ENCODE measurements at places on chromosomes 1 and 21.
A peak's percentile ranks its signal among the peaks of the same experiment; 100 is the strongest.

- peak; percentile 5 for DNase-seq
Observed at GRCh38 chr1:10210841-10211804, 753 bp downstream of the KIF1B start.

DNA sequence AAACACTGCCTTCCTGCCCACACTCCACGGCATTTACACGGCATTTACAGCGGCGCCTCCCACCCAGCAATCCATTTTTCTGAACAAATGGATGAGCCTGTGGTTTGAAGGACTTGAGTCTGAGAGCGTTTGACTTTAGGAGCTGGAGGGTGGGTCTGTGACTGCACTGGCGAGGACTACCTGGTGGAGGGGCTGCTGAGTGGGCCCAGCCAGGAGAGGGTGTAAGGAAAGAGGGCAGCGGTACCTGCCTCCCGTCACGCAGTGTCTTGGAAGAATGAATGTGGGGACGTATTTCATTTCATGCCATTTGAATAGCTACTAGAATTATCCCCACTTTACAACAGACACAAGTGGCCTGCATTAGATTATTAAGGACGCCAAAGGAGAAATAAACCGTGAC lies 62.9 kb downstream of the B3GALT5 start:
- no peak for DNase-seq

DNA sequence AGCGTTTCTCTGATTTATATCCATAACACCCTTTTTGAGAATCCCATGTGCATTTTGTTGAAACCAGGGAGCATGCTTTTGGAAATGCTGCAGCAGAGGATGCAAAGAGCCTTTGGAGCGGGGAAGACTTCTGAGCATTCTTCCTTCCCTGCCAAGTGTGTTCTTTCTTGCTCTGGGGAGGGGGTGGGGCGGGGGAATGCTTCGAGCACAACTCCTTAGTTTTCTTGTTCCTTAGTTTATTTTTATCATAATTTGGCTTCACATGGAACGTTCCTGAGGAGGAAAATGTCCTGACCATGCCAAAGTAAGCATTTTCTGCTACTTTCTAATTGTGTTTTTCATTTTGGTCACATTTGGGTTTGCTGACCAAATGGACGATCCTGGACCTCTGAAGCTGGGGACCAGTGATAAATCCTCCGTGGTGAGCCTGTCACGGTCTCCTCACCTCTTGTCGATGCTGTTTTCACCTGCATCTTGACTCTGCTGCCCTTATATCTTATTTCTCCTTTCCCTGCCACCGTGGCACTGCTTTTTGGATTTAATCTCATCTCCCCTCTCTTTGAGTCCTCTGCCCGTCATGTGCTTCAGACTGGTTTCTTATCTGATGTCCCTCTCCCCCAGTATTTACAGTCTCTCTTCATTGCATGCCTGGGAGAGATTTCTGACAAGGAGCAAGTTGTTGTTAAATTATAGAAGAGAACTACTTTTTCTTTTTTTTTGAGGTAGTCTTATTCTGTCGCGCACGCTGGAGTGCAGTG lies 2.4 kb downstream of the CTPS1 start:
- no peak for DNase-seq

- DNase-seq = no peak
Observed at GRCh38 chr1:180542113-180542837, 16.5 kb upstream of the OVAAL start.

DNA sequence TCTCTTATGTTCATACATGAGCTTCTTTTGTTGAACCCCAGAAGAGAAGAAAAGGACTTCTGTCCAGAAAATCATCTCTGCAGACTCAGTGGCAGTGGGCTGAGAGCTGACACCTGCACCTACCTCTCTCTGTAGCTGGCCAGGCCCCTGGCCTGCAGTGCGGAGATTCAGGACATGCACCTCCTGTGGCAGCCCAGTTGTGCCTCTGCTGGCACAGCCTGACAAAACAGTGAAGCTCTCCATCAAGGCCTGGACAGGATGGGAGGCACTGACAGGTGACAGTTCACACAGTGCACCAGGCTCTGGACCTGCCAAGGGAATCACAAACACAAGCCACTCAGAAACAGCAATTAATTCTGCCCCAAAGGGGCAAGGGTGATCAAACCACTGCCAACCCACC lies 88.8 kb downstream of the TGFBR3 start:
- no peak for DNase-seq

DNA sequence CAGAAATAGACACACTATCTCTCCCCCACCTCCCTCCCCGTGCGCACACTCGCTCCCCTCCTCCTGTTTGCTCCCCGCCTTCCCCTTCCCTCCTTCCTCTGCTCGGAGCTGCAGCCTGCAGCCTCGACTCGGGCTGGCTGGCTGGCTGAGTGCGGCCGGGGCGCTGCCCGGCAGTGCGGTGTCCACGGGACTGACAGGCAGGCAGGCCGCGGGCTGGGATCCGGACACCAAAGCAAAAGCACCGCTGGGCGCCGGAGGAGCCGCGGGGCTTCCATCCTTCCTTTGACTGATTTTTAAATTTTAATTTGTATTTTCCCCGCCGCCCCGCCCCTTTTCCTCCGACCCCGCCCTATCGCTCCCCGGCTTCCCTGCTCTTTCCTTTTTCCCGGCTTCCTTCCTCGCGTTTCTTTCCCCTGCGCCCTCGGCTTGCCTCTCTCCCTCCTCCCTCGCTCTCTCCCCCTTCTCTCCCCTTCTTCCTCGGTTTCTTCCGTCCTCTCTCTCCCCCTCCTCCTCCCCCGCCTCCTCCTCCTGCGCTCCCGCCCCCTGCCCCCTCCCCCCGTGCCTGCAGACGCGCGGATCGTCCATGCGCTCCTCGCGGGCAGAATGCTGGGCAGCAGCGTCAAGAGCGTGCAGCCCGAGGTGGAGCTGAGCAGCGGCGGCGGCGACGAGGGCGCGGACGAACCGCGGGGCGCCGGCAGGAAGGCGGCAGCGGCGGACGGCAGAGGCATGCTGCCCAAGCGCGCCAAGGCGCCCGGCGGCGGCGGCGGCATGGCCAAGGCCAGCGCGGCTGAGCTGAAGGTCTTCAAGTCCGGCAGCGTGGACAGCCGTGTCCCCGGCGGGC lies 109.4 kb downstream of the NAV1 start:
- DNase-seq = no peak

DNA sequence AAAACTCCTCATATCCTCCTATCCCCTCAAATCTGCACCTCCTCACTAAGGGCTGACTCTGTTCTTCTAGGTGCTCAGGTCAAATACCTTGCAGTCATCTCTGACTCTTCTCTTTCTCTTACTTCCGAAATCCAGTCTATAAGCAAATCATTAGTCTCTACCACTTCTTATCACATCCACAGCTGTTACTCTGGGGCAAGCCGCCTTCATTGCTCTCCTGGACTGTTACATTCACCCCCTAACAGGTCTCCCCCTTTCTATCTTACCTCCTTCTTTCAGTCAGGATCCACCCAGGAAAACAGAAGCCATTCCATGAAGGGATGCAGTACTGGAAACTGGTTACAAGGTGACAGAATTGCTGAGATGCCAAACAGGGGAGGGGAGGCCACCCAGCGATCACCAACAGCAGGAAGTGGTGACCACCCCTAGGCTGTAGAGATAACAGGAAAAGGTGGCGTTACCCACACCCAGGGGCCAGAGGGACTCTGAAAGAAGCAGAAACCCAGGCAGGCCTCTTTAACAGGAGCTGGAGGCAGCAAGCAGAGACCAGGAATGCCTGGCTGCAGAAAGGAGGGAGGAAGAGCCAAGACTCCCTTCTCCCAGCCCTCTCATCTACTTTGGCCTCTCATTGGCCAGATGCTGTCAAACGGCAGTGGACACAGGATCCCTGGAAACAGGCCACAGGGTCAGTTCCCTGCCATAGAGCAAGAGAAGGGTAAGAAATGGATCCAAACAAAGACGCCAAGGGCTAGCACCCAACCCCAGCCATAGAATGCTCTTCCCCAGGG lies 55.5 kb upstream of the FOXO6 start:
- no peak for DNase-seq

GRCh38 chr1:224448453-224449017 lies 13.9 kb upstream of the WDR26 start:
- DNase-seq = no peak

DNA sequence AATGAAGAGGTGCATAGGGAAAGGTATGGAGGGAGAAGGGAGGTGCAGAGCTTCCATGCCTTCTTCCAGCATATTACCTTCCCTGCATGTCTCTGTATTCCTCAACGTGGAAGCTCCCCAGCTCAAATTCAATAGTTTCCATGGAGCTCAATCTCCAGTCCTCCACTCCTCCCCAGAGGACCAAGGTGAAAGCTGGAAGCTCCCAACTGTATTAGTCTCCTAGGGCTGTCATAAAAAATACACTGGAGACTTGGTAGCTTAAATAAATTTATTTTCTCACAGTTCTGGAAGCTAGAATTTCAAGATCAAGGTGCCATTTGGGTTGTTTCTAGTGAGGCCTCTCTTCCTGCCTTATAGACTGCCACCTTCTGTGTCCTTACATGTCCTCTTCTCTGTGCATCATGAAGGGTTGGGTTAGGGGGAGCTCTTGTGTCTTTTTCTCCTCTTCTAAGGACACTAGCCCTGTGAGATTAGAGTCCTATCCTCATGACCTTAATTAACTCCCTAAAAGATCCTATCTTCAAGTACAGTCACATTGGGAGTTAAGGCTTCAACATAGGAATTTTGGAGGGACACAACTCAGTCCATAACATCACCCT lies 21.9 kb upstream of the RABGGTB start:
- DNase-seq = no peak

DNA sequence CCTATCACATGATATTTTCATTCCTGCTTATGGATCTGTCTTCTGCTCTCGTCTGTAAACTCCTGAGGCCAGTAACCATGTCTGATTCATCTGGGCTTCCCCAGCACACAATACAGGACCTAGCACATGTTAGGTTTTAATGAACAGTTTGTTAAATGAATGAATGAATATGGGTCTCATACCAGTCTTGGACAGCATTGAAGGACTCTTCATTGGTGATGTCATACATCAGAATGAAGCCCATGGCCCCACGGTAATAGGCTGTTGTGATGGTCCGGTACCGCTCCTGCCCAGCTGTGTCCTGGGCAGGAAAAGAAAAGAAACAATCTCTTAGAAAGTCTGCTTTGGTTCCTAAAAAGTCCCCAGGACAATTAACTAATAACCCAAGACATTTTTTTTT lies 53.4 kb downstream of the RAB3B start:
- DNase-seq = no peak

DNA sequence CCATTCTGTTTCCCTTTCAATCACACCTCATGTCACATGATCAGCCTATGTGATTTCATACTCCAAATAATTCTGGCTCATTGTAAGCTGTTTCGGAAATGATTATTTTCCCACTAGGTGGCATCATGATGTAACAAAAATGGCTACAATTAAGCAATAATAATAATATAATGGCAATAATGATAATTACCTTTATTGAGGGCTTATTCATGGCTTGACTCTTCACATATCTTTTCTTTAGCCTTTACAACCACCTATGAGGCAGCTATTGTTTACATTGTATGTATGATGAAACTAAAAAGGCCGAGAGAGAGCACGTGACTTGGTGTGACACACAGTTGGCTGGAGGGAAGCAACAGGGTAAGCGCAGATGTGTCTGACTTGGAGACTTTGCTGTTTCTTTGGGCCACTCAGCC lies 12.5 kb upstream of the KPRP start:
- no peak for DNase-seq

GRCh38 chr1:59046730-59047157 lies 250.2 kb upstream of the FGGY start:
- DNase-seq = no peak

GRCh38 chr1:115757326-115757725 lies 11.2 kb downstream of the CASQ2 start:
- DNase-seq = no peak

GRCh38 chr1:1442069-1442770 lies 6.7 kb downstream of the VWA1 start:
- no peak for DNase-seq

DNA sequence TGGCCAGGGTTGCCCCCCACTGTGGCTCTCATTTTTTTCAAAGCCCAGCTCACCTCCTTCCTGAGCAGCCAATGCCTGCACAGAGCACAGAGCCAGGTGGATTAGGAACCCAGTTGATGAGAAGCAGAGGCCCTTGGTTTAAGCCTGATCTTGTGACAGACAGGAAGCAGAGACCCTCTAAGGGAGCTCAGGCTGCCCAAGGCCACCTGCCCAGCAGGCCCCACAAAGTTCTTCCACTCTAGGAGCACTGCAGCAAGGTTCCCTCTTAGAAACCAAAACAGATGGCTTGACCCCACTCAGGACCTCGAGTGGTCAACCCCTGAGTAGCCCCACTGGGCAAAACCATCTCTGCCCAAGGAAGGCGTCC lies 25.5 kb upstream of the PRSS38 start:
- no peak for DNase-seq

- DNase-seq = no peak
Observed at GRCh38 chr1:231013391-231014015, 26.6 kb downstream of the FAM89A start.

DNA sequence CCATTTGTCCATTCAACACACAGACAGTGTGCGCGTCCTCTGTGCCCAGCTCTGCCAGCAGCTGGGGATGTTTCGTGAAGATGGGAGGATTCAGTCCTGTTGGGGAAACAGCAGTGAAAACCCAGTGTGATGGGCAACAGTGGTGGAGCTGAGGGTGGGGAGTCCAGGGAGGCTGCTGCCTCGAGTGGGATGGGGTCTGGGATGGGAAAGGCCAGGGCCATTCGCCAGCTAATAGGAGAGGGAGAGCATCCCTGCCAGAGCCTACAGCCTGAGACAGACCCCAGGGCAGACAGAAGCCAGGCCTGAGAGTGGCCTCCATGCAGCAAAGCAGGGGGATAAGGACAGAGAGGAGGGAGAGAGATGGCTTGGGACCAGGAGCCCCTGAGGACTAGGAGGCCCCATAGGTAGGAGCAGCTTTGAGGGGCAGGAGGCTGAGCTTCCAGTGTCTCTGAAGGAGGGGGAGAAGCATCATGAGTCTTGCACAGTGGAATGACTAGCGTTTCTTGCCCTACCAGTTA lies 252.6 kb downstream of the NPHP4 start:
- no peak for DNase-seq

DNA sequence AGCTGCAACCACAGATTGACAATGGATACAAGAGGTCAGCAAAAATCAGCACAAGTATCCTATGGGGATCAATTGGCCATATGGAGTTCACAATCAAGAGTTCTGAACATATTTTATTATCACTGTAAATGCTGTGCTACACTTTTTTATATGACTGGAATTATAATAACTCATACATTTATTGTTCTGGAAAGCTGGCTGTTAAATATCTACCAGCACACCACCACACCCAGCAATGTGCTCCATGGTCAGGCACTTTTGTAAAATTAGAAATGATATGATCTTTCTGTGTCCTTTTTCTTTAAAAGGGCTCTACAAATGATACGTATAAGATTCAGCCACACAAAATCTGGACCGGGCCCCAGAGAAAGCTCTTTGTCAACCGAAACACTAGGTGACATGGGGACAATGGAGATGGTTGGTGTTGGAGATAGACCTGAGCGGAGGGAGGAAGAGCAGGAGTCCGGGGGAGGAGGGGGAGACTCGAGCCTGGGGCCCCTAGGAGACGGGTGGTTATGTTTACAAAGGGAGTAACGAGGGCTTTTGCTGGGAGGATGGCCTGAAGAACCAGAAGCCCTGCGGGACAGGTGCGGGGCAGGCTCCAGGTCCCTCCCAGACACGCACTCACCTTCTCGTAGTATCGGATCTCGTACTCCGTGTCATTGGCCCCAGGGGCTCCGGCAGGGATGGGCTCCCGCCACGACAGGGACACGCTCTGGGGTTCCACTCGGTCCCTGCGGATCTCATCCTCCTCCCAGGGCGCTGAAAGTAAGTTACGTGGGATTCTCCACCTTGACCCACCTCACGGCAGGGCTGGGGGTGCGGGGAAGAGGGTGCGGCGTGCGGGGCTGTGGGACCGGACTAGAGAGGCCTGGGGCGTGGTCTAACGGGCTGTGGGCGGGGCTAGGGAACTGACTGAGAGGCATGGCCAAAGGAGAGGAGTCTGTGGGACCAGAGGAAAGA lies 30.0 kb downstream of the EPHA10 start:
- DNase-seq = no peak
